Cardiac atrium fibroblast (primary cell): ENCODE measurements at places on chromosomes 3 and 15. TPM values are rescaled to one million over a fixed set of nuclear protein-coding genes. Genes with fewer than 3 reads are reported as not detected.

Gene MINDY4B
- not detected in 2 replicates for total RNA-seq

Gene ISLR2
- total RNA-seq: 0.16 TPM in 1 of 2 replicates, not detected in the other

Gene OR5K3
- not detected in 2 replicates for total RNA-seq

Gene WDR93
- total RNA-seq: not detected in 2 replicates

Gene CKMT1A
- total RNA-seq: not detected in 2 replicates
